ENCODE measurements at places on chromosomes 4 and X. TPM values are rescaled to one million over a fixed set of nuclear protein-coding genes. Genes with fewer than 3 reads are reported as not detected.

DNA sequence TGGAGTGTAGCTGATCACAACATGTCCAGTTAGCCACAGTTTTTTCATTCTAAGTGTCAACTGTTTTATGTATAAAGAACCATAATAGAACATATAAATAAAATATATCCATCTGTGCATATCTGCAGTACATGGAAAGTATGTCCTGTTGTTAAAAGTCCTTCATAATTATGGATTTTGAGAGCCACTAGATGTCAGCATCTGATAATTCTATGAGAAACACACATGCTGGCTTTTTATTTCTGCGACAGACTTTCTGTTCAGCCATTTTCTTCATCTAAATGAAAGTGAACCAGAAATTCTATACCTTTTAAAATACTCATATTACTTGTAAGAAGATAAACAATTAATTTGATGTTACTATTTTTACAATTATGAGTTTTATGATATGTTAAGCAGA lies 251.5 kb downstream of the GPM6A start:
- peak; percentile 31 for DNase-seq

DNA sequence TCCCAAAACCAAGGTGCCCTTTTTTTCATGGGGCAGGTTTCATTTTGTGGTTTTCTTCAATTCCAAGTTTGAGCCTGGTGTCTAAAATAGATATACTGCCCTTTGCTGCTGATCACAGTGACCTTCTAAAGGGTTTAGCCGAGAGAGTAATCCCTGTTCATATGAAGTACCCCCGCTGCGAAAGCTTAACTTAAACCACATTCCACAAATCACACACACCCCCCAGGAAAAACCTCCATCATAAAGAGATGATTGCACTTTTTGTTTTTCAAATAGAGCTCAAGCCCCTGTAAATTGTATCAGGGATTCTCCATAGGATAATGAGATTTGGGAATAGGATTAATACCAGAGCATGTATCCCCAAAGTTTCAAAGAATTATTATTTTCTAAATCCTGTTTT lies 90.8 kb downstream of the USP46 start:
- DNase-seq, result no peak

DNA sequence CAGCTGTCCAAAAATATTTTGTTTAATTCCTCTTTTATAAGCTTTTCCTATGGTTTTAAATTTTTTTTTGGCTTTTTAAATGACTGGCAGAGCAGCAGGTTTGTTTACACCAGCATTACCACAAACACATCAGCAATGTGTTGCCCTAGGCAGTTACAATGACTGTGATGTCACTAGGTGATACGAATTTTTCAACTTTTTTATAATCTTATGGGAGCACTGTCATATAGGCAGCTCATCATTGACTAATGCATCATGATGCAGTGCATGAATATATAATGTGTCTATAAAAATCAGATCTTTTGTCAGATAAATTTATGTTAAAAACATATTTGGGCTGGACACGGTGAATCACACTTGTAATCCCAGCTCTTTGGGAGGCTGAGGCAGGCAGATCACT lies 231.6 kb upstream of the SLIT2 start:
- DNase-seq, result peak; percentile 22

- DNase-seq, result no peak
Observed at GRCh38 chr4:7820031-7820818, 119.4 kb downstream of the AFAP1 start.

DNA sequence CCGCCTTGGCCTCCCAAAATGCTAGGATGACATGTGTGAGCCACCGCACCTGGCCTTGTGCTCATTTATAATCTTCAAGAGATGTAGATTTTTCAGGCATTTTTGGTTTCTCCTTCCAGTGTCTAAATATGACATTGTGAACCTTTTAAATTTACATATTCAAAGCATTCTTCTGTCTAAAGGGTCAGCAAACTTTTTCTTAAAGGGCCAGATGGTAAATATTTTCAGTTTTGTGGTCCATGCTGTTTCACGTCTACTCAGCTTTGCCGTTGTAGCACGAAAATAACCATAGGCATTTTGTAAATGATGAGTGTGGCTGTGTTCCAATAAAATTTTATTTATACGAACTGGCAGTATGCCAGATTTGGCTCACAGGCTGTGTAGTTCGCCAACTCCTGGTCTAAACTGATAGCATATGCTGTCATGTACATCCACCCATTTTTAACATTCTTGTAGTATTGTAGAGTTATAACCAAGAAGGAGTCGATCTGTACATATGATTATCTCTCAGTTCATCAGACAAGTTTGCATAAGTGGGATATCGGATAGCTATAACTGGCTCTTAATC lies 12.7 kb upstream of the GCNA start:
- no peak for DNase-seq

DNA sequence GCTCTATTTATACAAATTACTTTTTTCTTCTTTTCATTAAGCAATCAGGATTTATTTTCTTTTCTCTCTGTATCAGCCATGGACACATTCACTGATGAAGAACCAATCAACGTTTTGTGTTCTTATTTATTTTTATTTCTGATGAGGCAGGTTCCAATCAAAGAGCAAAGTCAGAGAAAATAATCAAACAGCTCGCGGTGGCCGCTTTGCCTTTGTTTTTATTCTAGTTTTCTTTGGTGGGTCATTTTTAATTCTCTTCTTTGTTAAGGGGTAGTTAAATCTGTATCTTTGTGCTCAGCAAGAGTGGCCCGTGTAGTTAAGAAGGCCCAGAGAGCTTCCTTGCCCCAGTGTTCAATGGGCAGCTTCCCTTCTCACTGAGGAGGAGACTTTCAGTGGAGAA lies 71.4 kb downstream of the FBXO8 start:
- DNase-seq, result no peak

GRCh38 chr4:139808808-139809756 lies 143.5 kb downstream of the MGST2 start:
- DNase-seq, result no peak

DNA sequence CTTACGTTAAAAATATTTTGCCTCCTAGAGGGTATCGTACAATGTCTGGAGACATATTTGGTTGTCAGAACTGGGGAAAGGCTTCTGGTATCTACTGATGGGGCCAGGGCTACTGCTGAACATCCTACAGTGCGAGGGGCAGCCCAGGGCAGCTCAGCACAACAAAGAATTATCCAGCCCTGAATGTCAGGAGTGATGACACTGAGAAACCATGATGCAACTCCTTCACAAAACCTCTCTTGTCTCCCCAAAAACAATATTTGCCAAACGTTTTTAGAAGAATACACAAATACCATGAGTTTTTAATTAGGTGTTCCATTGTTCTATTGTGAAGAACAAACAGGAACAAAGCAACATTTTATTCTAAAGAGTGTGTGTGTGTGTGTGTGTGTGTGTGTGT lies 43.4 kb upstream of the CLNK start:
- no peak for DNase-seq

- peak; percentile 90 for DNase-seq
Observed at GRCh38 chr4:151408630-151409469, at the start of gene FHIP1A. Gene FHIP1A (plus strand): TSS chr4:151409176. CDS start chr4:151566260, 157,084 bp downstream.

DNA sequence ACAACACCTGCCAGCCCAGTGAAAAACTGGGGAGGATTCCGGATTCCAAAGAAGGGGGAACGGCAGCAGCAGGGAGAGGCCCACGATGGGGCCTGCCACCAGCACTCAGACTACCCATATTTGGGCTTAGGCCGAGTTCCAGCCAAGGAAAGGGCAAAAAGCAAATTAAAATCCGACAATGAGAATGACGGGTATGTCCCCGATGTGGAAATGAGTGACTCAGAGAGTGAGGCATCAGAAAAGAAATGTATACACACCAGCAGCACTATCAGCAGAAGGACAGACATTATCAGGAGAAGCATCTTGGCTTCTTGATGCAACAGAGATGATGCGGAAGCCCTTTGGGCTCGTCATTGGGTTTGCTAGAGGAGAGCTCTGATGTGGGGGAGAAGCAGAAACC lies 62.4 kb downstream of the JADE1 start:
- peak; percentile 13 for DNase-seq

- DNase-seq, result no peak
Observed at GRCh38 chr4:71828470-71828869, 44.6 kb upstream of the GC start.

DNA sequence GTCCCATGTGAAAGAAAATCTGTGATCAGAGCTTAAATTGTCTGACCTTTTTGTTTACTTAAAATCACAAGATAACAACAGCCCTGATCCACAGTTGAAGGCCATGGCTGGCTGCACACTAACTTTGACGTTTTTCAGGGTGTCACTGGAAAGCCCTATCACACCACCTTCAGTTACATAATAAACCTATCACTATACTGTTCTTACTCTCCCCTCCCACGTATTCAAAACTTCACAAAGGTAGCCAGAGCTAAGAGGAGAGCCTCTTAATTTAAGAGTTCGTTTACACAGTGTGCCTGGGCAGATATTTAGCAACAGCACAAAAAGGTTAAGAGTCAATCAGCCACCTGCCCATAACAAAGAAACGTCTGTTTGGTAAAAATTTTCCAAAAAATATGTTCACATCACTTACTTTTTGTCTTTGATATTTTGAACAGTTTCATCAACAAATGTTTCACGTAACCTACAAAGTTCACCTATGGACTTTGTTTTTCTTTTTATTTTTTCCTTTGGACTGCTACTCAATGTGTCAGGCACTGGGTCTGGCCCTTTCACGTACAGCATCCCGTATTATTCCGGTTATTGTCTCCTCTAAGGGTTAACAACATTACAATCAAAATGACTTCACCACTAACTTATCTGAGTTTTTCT lies 25.0 kb downstream of the RFC1 start:
- no peak for DNase-seq

- DNase-seq, result peak; percentile 59
Observed at GRCh38 chrX:2614911-2615310, 76.2 kb upstream of the CD99 start.

GRCh38 chr4:84484236-84484635 lies 14.9 kb downstream of the NKX6-1 start:
- DNase-seq, result no peak

DNA sequence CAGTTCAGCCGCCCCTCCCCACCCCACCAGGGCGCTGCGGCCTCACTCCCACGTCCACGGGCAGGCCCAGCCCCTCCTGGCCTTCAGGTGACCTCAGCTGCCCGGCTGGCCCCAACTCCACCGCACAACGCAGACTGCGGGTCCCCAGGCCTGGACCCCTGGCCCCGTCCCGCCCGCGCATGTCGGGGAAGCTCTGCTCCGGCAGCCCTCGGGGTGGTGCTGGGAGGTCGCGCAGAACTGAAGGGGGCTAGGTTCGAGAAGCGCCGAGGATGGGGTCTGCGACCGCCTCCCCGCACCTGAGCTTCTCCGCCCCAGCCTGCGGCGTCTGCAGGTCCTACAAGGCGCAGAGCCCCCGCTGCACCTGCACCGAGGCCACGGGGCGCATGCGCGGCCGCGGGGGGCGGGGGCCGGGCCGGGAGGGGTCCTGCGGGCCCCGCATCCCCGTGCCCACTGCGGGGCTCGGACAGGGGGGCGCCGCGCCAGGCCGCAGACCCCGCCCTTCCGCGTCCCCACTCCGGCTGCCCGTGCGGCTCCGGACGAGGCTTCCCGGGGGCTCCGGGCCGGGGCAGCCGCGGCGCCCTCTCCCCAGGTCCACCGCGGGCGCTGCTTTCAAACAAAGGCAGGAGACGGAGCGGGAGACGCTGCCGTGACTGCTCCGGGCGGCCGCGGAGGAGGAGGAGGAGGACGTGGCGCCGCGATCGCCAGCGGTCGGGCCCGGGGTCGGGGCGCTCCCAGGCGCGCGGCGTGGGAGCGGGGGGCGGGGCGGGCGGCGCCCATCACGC lies 672 bp upstream of the NAT8L start:
- no peak for DNase-seq

DNA sequence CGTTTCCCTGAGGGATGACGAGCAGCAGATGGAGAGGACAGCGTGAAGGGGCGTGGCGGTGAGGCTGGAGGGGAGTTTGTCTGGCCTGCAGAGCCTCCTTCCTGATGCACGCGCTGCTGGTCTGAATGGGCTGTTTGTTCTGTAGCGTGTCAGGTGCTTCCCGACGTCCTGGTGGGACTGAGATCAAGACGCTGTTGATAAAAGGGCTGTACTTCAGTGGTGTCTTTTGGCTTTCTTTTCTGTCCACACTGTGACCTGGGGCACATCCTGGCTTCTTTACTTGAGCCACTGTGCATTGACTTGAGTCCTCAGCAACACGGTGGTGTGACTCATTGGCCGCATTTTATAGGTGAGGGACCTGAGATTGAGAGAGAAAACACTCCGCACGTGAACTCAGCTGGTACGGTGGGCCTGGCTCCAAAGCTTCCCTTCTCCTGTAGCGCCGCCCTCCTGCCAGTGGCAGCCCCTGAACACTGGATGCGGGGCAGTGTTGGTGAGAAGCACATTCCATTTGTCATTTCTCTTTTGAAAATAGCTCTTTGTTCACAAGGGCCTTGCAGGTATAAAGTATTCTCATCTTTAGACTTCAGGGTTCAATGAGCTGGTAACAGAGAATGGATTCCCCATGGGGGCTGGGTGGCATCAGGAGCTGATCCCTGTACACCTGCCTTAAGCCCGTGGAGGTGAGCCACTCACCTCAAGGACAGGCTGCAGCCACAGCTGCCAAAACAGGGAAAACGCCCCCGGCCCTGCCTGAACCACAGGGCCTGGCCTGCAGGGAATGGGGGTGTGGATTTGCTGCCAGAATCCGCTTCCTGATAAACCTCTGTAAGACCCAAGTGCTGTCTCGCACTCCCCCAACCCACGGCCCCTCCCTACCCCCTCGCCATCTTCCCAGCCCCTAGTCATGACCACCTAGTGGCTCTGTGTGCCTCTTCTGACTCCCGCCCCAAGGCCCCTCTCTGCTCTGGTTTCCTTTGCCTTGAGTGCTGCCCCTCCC lies 29.2 kb downstream of the NSG1 start:
- no peak for DNase-seq

DNA sequence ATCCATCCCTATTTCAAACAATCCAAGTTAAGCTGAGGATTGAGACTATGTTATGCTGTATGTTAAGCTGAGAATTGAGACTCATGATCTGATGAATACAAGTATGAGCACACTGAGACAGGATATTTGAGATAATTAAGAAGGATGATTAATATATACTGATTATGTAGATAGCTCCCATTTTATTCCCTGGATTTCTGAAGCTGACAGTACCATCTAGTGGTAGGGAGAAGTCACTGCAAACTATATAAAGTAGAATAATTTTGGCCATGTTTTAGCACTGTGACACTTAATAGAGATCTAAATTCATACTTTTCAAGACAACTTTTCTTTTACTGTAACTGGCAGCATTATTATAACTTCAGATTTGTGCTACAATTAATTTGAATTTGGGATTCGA lies 63.8 kb upstream of the HPRT1 start:
- peak; percentile 18 for DNase-seq

The XAGE2 gene
- total RNA-seq, result not detected

The DOCK11 gene
- 0.38 TPM for total RNA-seq

The ANXA5 gene
- total RNA-seq, result 251 TPM

The RNF128 gene
- total RNA-seq, result 32.1 TPM

The SOD3 gene
- not detected for total RNA-seq

Measured in bronchial epithelial cell (primary cell).